Activated T-cell treated with anti-CD3 and anti-CD28 coated beads, Interleukin-2, amount 50 U/mL, for 72 hours (primary cell): ENCODE measurements at places on chromosomes 5 and 9.

DNA sequence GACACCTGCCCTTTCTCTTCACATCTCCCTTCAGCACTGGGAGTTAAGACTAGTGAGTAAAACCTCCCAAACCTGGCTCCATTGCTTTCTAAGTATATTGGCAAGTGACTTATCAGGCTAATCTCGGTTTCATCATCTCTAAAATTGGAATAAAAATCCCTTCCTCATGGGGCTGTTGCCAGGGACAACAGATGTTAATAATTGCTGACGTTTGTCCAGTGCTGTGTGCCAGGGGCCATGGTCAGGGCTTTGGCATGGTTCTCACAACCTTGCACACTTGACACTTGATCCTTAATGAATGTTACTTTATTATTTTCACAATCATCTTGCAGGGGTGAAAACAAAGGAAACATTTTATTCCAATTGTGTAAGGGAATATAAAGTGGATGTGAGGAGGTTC, 1262.0 kb upstream of the WWC1 start:
- DNase-seq: no peak

GRCh38 chr9:34276772-34277171, 52.3 kb downstream of the KIF24 start:
- no peak for DNase-seq

- no peak for DNase-seq
Measured at GRCh38 chr5:95599252-95599651, 20.6 kb upstream of the GPR150 start.

- peak; percentile 81 for DNase-seq
Measured at GRCh38 chr5:79513704-79514390, at the start of gene HOMER1. Gene HOMER1, minus strand, starts transcription at chr5:79514134. Its CDS starts 1,360 bp downstream, at chr5:79512774.

DNA sequence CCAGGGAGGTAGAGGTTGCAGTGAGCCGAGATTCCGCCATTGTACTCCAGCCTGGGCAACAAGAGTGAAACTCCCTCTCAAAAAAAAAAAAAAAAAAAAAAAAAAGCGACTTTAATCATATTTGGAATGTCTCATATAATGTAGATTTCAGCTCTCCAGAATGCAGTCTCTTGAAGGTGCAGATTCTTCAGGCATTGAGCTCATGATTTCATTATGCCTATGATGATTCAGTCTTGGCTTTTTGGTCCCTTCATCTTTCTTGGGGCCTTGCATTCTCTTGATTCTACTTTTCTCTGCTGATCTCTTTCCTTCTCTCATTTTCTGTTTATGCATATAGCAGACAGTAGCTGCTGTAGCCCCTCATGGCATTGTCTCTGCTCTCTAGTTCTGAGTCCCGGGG, 22.9 kb downstream of the KDM4C start:
- no peak for DNase-seq

DNA sequence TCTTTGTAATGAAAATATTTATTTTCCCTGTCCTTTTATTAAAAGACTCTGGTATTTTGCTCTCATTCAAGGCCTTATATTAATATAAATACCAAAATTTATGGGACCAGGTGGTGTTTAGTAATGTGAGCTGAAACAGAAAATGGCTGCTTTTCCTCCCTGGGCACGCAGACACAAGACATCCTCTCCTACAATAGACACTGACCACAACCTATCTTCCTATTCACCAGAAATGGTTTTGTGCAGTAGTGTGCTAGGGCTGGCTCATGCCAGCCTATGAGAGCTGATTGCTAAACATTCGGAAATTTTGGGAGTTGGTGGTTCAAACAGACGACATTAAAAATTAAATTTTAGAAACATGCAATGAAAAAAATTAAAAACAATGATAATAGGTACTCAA, 338.2 kb downstream of the BNC2 start:
- no peak for DNase-seq

- no peak for DNase-seq
Measured at GRCh38 chr5:62029303-62029702, 276.7 kb upstream of the KIF2A start.

DNA sequence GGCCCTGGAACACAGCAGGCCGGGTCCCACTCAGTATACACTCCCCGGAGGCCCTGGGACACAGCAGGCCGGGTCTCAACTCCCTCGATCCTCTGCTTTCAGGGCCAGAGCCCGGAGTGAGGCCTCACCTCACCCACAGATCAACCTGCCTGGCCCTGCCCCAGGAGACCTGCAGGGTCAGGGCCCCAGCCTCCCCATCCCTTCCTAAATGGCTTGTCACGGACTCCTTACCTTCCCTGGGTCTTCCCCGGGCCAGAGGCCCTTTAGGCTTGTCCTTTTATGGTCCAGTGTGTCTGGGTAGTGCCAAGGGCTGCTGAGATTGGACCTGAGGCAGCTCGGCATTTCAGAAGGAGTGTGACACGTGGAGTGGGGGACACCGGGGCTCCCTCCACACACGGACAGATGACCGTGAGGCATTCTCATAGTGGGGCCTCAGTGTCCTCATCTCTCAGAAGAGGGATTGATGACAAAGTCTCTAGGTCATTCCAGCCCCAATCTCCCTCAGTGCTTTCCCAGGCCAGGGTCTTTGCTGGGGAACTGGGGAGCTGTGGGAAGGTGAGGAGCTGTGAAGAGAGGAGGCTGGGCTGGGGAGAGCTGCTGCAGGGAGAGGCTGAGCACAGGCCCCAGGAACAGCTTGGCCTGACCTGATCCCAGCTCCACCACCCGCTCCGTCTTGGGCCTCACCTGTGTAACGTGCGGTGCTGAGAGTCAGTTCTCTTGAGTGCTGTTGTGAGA, 18.0 kb upstream of the PLEKHG4B start:
- DNase-seq: no peak

- peak; percentile 71 for DNase-seq
Measured at GRCh38 chr5:151222790-151223446, 974 bp downstream of the CCDC69 start.

DNA sequence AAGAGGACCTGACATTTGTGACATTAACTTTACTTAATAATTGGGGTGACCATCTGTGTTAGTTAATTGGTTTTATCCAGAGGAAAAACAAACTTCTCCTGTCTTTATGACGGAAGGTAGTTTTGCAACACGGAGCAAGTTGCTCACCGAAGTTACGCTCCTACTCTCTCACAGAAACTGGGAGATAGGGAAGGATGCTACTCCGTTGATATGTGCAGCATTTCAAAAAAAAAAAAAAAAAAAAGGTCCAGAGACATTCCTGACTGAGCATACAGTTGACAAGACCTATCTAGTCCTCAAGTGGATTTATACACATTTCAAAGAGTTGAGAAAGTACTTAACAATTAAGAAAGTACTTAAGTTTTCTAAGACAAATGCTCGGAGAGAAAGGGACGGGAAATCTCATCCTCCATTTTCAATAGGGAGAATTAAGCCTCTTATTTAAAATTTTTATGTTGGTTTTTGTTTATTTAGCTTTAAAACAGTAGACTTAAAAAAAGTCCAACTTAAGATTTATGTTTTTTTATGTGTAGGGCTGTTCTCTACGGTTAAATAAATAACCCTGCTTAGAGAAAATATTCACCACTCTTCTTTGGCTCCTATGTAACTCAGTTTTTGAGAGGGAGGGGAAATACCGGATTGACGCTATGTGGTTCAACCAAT, 455 bp upstream of the FER start:
- no peak for DNase-seq

DNA sequence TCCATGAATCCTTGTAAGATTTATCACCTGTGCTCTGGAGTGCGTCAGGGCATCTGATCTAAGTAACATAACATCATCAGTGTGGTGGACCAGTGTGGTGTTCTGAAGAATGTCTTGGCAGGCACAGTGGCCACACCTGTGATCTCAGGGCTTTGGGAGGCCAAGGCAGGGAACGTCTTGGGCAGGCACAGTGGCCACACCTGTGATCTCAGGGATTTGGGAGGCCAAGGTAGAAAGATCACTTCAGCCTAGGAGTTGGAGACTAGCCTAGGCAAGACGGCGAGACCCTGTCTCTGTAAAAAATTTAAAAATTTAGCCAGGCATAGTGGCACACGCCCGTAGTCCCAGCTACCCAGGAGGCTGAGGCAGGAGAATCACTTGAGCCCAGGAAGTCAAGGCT, 185.5 kb downstream of the CACNA1B start:
- DNase-seq: no peak

GRCh38 chr9:81595887-81596543, 93.3 kb downstream of the TLE1 start:
- DNase-seq: no peak

GRCh38 chr9:13263511-13263910, 16.0 kb downstream of the MPDZ start:
- no peak for DNase-seq

- DNase-seq: peak; percentile 94
Measured at GRCh38 chr5:140174465-140175366, at the start of gene CYSTM1. Gene CYSTM1, plus strand, starts transcription at chr5:140175188. Its CDS starts 19,278 bp downstream, at chr5:140194466.

DNA sequence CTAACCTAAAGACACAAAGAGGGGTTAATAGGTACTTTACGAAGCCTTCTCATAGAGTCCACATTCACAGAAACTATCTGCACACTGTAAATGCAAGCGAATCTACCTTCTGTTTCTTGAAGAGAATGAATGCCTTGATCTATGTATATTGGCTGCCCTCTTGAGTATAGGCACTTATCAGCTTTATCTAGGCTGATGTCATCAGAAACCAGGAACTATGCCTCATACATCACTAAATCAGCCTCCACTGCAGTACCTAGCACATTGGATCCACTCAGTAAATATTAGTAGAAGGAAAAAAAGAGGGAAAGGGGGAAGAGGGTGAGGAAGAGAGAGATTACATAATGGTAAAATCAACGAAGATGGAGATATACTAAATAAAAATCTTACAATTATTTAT, 477.1 kb downstream of the CAAP1 start:
- no peak for DNase-seq

DNA sequence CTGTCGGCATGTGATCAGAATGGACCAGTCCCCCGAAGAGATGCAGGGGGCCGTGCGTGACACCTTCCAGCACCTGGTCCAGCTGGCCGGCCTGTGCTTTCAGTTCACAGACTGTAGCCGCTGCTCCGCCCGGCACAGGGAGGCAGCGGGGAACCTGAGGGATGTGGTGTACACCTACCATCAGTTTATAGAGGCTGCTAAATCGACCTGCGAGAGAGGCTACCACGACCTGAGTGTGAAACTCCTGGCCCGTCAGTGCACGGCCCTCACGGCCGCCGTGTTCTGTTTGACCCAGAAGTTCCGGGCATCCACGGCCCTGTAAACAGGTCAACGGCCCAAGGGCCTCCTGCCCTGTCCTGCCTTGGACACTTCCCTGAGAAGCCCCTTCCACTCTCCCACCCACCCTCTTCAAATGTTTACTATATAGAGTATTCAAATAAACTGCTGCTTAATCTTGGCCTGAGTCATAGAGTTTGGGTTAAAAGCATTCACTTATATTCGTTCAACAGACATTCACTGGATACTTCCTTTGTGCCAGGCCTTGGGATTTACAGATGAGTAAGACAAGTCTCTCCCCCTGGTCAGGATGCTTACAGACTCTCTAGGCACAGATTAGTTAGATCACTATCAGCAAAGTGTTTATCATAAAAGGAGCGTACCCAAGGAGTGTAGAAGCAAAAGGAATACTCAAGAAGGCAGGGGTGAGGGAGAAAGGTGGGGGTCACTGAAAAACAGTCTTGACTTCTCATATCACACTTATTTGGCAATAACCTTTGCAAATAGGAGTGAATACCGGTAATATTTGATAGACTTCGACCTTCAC, 6.9 kb upstream of the TRMT10B start:
- DNase-seq: no peak

DNA sequence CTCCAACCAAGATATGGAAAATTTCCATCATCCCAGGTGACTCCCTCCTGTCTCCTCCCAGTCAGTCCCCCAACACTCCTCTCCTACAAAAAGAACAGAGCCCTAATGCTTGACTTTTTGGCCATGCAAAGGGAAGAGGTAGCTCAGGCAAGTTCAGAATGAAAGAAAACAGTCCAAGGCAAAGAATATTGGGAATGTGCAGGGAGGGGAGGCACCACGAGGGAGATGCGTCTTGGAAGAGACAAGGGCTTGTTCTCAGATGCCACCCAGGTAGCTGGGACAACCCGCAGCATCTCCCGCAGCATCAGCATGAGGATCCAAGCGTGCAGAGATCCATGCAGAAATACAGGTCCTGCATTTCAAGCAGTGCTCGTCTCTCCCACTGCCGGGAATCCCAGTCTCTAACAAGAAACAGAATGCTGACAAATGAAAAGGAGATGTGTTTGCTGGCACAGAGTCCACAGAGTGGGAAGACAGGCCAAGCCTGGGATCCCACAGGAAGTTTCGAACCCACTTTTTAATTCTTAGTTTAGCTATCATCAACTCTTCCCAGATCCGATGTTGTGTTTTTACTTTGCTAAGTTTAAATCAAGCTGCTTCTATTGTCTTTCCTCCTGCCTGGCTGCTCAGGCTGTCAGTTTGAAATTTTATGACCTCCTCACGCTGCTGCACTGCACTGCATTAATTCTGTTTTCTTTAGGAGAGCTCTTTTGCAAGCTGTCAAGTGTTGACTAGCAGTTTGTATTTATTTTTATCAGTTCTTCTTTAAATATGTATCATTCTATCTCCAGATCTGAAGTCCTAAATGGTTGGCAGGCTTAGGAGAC, 86.8 kb upstream of the OSMR start:
- no peak for DNase-seq

DNA sequence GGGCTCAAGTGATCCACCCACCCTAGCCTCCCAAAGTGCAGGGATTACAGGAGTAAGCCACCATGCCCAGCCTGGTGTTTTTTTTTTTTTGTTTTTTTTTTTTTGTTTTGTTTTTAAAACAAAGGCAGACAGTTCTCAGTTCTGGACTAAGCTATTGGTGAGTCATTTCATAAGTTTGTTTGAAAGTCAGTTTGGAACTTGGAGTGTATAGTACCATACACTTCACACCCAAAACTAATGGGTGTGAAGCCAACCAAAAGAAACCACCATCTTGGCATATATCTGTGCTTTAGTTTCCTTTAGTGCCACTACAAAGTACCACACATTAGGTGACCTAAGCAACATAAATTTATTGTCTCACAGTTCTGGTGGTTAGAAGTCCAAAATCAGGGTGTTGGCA, 13.4 kb downstream of the MAST4 start:
- no peak for DNase-seq

DNA sequence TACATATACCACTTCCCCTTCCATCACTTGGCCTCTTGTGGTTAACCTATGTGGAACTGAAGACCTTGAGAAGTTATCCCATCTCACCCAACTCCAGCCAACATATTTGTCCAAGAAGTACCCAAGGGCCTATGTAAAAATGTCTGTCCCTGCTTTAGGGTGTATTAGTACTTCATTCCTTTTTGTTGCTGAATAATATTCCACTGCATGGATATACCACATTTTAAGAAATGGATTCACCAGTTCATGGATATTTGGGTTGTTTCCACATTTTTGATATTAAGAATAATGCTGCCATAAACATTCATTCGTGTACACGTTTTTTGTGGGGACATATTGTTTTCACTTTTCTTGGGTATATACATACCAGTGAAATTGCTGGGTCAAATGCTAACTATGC, 28.6 kb downstream of the IDNK start:
- no peak for DNase-seq
